Stimulated activated CD4-positive, alpha-beta T cell treated with anti-CD3 and anti-CD28 coated beads, Interleukin-2, amount 100 ng/mL, for 48 hours (primary cell): ENCODE measurements at places on chromosomes 7 and 10.

GRCh38 chr10:6297951-6298381 is 95.2 kb downstream of the PFKFB3 start:
- DNase-seq, result no peak

GRCh38 chr7:95391761-95392160 is 4.4 kb downstream of the PON3 start:
- DNase-seq, result no peak

DNA sequence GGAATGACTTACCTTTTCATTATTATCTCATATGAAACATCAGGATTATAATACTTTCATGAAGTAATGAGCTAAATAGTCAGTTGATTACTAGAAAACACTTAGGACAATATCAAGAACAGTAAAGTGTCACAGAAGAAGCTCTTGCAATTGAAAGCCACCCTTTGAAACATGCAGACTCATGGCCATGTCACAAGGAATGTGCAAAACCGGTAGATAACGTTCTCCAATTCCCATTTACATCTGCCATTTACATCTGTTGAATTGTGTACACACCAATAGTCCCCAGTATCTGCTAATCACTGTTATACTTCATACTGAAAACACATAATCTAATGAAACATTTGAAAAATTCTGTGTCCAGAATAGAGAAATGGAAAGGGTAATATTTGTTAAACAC is 237.5 kb downstream of the CREB5 start:
- DNase-seq, result no peak

- no peak for DNase-seq
These were observed 39.8 kb downstream of the MINDY4 start for GRCh38 chr7:30810986-30811385.

DNA sequence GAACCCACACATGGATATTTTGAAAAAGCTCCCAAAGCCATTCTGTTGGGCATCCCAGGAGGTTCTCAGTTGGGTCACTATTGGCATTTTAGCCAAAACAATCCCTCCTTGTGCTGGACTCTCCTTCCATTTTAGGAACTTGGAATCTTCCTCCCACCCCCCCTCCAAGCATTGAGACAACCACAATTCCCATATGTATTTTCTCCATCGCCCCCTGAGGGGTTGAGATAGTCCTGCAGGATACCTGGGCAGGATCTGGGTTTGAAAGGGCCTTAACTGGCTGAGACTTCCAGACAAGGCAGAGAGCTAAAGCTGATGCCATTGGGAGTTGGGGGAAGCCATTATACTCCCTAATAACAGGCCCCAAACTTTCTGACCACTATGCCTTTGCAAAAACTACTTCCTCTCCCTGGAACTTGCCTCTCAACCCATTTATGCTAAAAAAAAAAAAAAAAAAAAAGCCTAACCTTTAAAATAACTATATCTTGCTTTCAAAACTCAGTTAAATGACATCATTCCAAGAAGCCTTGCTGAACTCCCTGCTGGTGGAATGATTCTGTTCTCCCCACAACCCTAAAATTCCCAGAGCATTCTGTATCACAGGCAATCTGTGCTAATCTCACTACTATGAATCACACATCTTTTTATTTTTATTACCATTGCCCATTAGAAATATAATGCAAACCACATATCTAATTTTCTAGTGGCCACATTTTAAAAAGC is 77.5 kb upstream of the PDE1C start:
- DNase-seq, result no peak

- no peak for DNase-seq
These were observed 54.9 kb downstream of the FAM204A start for GRCh38 chr10:118287076-118287806.

- no peak for DNase-seq
These were observed 56.3 kb upstream of the YAE1 start for GRCh38 chr7:39509912-39510311.

DNA sequence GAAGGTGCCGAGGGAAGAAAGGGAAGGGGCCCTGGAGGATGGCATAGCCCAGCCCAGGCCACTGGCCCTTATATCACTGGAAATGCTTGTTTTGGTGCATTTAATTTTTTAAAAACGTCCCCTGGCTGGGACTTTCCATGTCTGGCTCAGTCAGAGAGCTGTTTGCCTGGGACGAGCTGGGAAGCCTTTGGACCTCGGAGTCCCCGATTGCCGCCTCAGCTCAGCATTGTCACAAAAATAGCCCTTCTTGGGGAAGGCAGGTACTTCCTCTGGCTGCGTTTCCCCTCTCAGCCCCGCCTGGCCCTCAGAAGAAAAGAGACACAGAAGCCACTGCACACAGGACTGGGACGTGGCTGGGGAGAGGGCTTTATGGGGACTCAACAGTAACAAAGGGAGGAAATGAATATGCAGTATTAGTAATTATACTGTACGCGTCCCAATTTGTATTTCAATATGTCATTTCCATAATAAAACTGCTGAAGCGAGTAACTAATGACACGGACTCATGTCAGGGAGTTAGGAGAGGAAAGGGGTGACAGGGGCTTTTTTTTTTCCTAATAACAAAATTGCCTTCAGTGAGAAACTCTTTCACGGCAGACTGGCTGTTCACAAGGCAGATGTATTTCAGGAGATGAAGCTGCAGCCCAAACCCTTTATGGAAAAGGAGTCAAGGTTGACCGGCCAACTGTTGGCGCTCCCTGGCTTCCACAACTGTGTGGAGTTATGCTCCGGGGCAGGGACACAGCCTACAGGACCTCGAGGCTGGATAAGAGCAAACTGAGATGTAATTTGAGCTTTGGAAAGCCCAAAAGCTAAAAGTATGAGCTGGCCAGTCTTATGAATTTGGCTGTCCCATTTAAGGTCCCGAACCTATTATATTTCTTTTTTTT is 31.0 kb upstream of the MXI1 start:
- DNase-seq, result no peak

DNA sequence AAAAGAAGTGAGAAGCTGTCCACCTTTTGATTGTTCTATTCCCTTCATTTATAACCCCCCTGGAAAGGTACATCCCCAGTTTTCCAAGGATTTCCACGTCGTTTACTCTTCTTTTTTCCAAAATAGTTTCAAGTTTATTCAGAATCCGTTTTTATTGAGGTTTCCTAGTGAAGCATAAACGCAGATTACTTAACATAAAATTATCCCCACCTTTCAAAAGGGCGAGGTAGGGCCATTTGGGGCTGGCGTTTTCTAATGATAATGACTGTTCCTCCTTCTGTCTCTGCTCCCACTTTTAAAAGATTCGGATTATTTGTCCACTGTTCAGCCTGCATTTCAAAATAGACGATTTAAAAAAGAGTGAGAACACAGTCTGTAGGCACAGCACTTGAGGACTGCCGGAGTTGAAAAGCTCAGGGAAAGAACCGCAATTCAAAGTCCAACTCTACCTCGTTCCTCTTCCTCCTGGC is 165.2 kb upstream of the PPP1R3A start:
- DNase-seq, result no peak

DNA sequence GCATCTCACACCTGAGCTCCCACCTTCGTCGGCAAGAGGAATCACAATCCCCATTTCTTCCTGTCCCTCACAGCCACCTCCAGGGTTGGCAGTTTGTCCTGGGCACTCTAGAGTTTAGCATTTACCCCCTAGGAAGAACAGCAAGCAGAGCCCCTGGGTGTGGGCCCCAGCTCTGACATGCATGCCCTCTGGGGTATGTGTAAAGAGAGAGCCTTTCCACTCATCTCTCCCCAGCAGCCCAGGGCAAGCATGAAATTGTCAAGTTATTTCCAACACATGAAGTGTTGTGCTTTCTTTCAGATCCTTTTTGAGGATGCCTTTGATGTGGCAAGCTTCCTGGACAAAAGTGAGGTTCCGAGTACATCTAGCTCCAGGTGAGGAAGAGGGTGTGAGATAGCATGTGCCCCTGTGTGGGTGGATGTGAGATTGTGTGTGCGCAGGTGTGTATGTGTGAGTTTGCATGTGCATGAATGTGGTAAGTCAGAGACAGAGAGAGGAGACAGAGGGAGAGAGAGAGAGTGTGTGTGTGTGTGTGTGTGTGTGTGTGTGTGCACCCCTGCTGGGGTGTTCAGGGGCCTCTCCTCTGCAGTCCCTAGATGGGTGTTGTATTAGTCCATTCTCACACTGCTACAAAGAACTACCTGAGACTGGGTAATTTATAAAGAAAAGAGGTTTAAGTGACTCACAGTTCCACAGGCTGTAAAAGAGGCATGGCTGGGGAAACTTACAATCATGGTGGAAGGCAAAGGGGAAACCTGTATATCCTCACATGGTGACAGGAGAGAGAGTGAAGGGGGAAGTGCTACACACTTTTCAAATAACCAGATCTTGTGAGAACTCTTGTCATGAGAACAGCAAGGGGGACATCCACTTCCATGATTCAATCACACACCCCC is 18.1 kb downstream of the STRA8 start:
- no peak for DNase-seq

GRCh38 chr7:30029696-30030095 is 1.5 kb downstream of the PLEKHA8 start:
- peak; percentile 5 for DNase-seq

DNA sequence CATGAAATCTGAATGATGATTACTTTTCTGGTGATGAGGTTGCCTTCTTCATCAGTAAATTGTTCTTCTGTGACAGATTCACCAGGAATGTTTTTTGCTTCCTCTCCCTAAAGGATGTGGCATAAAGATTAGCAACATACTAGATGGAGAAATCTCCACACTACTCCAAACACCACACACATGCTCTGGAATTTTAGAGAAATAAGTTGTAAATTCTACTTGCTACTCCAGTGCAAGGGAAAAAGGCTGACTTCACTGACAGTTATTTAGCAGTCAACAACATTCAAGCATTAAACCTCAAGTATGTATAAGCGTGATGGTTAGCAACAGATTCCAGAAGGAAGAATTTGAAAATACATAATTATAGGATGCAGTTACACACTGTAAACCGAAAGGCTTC is 137.9 kb upstream of the CCDC6 start:
- no peak for DNase-seq

DNA sequence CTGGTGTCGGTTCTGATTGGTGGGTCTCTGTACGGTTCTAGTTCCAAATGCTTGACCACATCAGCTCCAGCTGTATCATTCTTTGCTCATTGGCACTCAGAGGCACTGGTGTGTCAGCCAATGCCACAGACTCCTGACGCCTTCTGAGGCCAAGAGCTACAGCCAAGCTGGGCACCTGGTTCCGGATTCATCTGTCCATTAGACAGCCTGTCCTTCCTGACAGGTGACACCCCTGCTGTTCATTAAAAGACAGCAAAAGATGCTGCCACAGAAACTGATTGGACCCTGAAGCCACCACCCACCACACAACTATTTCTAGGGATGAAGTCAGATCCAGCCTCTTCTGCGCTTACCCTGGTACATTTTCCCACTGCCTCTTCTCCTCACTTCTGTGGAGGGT is 35.6 kb downstream of the COL13A1 start:
- DNase-seq, result no peak

- DNase-seq, result no peak
These were observed 182.4 kb upstream of the FRMD4A start for GRCh38 chr10:14513123-14513522.

DNA sequence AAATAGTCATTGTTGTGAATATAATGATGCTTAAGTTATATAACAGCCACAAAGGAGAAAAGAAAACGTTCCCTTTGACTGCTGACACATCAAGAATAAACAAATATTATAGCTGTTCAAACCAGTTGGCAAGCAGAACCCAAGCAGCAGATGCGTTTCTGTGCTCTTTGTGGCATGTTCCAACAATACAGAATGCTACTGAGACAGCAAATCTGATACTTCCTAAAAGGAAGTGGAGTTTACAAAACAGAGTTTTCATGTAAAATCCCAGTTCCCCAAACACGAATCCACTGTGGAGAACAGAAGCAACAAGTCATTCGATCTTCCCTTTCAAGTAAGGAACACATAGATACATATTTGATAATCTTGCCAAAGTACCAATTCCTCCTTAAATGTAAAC is 170.9 kb upstream of the ASAH2 start:
- DNase-seq, result no peak

DNA sequence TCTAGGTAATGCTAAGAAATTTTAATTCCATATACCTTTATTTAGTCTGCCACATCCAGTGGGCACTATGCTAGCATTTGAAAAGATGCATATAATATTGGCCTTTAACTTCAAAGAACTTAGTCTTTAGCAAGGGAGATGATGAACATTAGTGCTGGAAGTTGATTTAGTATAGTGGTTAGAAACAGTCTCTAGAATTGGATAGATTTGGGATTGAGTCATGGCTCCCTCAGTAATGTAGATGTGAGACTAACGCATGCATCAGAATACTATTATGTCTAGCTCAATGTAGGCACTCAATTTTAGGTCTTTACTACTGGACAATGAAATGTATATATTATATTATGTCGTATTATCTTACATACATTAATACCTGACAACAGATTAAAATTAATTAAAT is 5.8 kb downstream of the DKK1 start:
- no peak for DNase-seq

DNA sequence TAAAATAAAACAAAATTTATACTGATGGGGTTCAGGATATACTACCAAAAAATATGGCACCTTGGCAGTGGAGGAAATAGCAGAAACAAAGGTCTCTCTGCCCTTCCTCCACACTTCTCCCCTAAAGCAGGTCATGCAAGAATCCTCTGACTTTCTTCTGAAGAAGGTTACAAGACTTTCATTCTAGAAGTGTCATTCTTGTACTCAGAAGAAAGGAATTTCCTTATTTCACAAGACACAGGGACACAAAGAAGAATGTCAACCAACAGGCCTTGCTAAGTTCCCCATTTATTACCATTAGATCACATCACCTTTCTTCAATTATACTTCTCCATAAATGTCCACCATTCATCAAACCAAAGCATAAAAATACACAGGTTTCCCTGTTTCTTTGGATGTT is 470.2 kb downstream of the PAXIP1 start:
- no peak for DNase-seq

DNA sequence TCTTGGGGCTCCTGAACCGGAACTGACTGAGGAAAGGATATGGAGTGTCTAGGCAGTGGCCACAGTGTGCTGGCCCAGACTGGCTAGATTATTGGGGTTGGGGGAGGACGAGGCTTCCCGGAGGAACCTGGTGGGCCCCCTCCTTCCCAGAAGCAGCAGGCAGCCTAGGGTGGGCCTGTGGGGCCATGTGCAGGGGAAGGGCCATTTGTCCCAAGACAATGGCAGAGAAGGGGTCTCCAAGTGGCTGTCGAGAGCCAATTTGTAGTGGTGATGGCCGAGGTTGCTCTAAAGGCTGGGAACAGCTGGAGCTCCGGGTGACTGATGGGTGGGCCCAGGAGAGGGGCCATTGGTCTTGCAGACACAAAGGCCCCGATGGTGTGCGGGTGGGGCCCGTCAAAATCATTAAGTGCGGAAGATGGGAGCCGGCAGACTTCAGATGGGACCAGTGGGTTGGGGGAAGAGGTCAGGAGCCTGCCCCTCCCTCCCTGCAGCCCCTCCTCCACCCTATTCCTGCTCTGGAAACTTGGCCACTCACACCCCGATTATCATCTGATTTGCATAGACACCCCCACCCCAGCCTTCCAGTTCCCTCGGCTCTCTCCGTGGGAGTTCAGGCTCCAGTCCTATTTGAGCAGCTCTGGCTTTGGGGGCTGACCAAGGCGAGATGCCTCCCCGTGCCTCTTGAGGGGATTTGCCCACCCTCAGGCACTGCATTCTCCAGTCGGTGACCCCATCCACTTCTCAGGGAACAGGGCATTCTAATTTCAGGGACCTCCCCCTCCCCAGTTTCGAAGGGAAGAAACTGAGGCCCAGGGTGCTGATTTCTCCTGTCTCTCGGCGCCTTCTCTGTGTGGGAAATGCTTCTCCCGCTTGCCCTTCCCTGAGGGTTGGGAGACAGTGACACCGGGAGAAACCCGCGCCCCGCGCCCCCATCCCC is 36.0 kb upstream of the PAX2 start:
- no peak for DNase-seq

GRCh38 chr7:147723536-147723935 is 867.0 kb upstream of the C7orf33 start:
- DNase-seq, result no peak
